OCI-M1 (cell line): ENCODE measurements at places on chromosomes 12 and 14.

DNA sequence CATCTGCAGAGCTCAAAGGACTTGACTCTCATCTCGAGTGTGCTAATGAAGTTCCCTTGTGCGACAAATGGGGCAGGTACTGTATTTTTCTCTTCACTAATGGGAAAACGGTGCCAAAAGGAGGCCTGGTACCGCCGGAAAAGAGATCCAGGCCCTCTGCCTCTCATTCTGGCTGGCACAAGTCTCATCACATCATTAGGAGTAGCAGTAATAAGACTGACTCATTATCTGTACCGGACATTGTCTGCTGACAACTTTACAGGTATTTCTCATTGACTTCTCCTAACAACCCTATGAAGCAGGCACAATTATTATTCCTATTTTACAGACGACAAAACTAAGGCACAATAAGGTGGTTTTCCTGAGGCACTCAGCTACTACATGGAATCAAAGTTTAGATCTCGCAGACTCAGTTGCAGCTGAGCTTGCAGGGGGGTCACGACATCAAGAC is 668 bp downstream of the APPL2 start:
- DNase-seq: peak; percentile 62

- no peak for DNase-seq
These were observed 11.5 kb downstream of the RAB5B start for GRCh38 chr12:55985341-55985740.

- DNase-seq: no peak
These were observed 194.5 kb upstream of the RGS6 start for GRCh38 chr14:71737760-71738159.

DNA sequence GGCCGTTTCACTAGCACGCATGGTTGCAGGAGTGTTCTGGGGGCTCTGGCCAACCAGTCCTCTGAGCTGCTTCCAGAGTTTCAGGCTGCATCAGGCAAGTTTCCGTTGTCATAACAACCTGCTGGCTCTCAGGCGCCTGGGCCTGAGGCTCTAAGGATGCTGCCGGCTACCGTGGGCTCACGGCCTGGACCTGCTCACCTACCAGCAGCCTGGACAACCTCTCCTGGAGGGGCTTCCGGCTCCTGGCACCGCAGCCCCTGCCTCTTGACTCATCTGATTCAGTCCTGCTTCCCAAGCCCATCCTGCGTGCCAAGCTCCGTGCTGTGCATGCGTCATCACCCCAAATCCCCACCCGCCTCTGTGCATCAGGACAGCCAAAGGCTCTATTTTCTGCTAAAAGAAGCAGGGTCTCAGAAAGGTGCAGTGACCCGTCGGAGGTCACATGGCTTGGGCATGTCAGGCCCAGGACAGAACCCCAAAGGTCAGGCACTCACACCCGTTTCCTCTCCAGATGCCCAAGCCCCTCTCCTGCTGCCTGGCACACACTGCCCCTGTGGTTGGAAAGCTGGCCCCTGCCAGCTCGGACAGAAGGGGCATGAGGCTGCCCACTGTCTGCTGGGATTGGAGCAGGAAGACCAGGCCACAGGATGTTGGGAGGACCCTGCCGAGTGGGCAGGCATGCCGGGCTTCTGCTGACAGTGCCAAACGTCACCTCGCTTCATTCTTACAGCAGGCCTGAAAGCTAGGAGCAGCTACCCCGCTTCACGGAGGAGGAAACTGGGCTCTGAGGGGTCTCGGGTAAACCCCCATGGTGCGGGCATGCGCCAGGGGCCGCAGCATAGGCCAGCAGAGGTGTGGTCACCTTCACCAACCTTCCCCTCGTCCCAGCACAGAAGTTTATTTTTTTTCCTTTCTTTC is 5.7 kb downstream of the BEGAIN start:
- DNase-seq: no peak

GRCh38 chr12:124608450-124608870 is 41.0 kb upstream of the NCOR2 start:
- DNase-seq: no peak

DNA sequence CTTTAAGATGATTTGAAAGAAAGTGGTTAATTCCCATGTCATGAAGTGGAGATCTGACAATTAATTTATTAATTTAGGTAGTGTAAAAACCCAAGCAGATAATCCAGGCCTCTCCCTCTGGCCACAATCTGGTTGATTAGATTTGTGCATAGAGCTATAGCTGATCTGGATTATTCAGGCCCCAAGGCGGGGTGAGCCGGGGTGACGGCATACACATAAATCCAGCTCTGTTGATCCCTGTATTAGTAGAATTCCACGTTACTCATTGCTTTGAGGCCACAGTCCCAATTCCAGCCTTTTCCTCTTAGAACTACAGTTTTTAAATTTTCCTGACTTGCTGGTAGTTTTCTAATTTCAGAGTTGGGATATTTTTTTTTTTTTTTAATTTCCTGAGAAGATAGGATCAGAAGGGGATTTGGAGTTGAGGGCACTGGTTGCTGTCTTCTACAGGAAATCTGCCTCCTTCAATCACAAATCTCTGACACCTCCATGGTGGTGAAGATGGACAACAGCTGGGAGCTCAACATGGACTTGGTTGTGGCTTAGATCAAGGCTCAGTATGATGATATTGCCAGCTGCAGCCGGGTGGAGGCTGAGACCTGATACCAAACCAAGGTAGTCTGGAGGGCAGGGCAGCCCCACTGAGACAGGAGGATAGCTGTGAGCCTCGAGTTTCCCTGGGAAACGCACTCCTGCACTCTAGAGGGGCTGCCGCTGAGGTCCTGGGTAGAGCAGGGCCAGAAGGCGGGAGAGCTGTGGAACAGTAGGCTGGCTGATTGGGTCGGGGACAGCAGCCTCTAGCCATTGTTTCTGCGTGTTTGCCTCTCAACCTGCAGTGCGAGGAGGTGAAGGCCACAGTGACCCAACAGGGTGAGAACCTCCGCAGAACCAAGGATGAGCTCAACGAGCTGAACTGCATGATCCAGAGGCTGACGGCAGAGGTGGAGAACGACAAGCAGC is 19.4 kb downstream of the KRT85 start:
- no peak for DNase-seq

- no peak for DNase-seq
These were observed 17.8 kb downstream of the ELK3 start for GRCh38 chr12:96211988-96212387.

DNA sequence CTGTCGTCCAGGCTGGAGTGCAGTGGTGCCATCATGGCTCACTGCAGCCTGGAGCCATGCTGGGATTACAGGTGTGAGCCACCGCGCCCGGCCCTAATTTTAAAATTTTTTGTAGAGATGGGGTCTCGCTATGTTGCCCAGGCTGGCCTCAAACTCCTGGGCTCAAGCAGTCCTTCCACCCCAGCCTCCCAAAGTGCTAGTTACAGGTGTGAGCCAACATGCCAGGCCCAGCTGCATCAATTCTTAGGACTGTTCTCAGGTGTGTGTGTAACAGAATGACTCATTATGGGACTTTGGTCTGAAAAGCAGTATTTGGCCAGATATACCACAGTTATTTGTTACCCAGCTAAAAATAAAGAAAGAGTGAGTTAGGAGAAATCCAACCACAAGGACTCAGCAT is 17.4 kb downstream of the LETMD1 start:
- no peak for DNase-seq
